Aorta (tissue), 5 donors: ENCODE measurements at places on chromosomes 3 and 15. TPM values are rescaled to one million over a fixed set of nuclear protein-coding genes. Genes with fewer than 3 reads are reported as not detected.

Gene PSTPIP1
- 14.1 TPM for total RNA-seq

Gene CYP1A1
- 2.3 TPM for total RNA-seq

Gene BCL2A1
- total RNA-seq = 7.8 TPM

Gene ELL3
- total RNA-seq = 4.5 TPM

Gene ALAS1
- total RNA-seq = 30.2 TPM

Gene MCF2L2
- total RNA-seq = 1.0 TPM

Gene KIF15
- 0.93 TPM for total RNA-seq

DNA sequence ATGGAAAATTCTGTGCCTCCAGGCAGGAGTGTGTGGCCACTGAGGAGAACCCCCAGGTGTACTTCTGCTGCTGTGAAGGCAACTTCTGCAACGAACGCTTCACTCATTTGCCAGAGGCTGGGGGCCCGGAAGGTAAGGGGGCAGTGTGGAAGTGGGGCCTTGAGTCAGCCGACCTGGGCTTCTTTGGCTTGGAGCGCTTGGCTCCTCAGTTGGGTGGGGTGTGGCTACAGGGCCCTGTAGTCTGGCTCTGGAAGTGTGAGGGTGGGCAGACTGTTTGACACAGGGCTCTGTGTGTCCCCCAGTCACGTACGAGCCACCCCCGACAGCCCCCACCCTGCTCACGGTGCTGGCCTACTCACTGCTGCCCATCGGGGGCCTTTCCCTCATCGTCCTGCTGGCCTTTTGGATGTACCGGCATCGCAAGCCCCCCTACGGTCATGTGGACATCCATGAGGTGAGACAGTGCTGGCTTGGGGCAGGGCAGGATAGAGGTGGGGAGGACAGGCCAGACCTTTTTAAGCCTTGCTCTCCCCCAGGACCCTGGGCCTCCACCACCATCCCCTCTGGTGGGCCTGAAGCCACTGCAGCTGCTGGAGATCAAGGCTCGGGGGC, 18.2 kb upstream of the EXOG start:
- H3K36me3 ChIP-seq = peaks cover 2% of the 10 kb centered on the region
- no peaks in the 10 kb centered on the region for H3K27me3 ChIP-seq

DNA sequence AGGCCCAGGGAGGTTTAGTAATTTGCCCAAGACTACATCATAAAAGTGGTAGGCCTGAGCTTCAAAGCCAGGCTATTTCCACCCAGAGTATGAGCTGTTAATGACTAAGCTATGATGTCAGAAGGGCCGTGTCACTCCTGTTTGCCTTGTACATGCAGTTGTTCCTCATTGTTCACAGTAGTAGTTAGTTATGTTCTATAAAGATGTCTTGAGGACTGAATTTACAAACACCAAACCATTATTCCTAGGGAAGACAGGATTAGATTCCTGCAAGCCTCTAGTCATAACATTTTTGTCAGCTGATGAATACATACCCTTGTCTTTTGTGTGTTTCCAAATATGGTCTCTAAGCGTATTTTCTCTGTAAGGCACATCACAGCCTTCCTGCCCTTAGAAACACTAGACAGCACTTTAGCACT, 20.9 kb upstream of the LARS2 start:
- no peaks in the 10 kb centered on the region for H3K36me3 ChIP-seq
- no peak overlapping the region for H3K27ac ChIP-seq
- DNase-seq = no peak
- H3K4me1 ChIP-seq = no peaks in the 10 kb centered on the region
- no peaks in the 10 kb centered on the region for H3K27me3 ChIP-seq
- no peak overlapping the region for H3K4me3 ChIP-seq

GRCh38 chr3:129001806-129002572, 885 bp downstream of the EFCC1 start:
- DNase-seq = no peak
- H3K36me3 ChIP-seq = no peaks in the 10 kb centered on the region
- H3K27ac ChIP-seq = no peak overlapping the region
- no peaks in the 10 kb centered on the region for H3K4me1 ChIP-seq
- H3K27me3 ChIP-seq = no peaks in the 10 kb centered on the region

GRCh38 chr15:97561529-97561928, 399.0 kb upstream of the ARRDC4 start:
- no peak overlapping the region for H3K27ac ChIP-seq
- no peaks in the 10 kb centered on the region for H3K36me3 ChIP-seq
- DNase-seq = no peak
- H3K27me3 ChIP-seq = no peaks in the 10 kb centered on the region
- no peak overlapping the region for H3K4me3 ChIP-seq

DNA sequence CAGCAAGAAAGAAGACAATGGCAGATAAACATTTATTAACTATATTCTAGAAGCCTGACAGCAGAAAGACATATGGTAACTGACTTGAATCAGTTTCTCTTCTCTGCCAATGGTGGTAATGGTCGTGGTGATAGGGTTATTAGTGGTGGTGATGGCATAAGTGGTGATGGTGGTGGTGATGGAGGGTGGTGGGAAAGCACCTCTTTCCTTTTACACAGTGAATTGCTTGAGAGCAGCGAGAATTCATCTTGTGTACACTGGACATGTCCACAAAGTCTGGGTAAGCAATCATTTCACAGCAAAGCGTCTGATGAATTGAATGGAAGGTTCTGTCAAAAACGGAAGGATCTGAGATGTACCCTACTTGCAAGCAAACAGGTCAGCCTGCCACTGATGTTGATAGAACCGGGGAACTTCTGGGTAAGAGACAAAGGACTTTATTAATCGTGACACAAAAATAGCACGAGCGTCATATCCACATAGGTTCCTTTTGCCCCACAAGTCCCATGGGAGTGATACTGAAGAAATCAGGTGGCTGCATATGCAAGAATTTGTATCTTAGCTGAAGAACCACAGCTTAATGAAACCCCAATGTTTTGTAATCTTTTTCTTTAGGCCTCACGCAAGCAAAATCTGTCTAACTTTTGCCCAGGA, 23.5 kb upstream of the TBC1D5 start:
- H3K4me1 ChIP-seq = no peaks in the 10 kb centered on the region
- DNase-seq = no peak
- H3K36me3 ChIP-seq = no peaks in the 10 kb centered on the region
- no peak overlapping the region for H3K4me3 ChIP-seq
- no peaks in the 10 kb centered on the region for H3K27me3 ChIP-seq

GRCh38 chr15:56307180-56307579, 58.0 kb upstream of the TEX9 start:
- H3K4me1 ChIP-seq = no peaks in the 10 kb centered on the region
- DNase-seq = no peak
- H3K36me3 ChIP-seq = no peaks in the 10 kb centered on the region

DNA sequence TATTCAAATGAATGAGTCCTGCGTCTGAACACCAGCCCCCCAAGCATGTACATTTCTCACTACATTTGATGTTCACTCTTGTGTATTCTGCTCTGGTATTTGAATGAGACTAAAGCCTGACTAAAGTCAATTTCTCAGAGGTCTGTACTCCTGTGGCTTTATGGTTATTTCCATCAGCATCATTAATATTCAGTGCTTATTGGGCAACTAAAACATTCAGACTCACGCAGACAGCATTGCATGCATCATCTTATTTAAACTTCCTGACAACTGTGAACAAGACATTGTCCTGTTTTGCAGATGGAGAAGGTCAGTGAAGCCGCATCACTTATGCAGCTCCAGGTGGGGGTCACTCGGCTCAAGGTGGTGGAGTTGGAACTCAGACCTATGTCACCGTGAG, 11.1 kb downstream of the CEMIP start:
- H3K27me3 ChIP-seq = no peaks in the 10 kb centered on the region
- H3K27ac ChIP-seq = no peak overlapping the region
- no peaks in the 10 kb centered on the region for H3K4me1 ChIP-seq

DNA sequence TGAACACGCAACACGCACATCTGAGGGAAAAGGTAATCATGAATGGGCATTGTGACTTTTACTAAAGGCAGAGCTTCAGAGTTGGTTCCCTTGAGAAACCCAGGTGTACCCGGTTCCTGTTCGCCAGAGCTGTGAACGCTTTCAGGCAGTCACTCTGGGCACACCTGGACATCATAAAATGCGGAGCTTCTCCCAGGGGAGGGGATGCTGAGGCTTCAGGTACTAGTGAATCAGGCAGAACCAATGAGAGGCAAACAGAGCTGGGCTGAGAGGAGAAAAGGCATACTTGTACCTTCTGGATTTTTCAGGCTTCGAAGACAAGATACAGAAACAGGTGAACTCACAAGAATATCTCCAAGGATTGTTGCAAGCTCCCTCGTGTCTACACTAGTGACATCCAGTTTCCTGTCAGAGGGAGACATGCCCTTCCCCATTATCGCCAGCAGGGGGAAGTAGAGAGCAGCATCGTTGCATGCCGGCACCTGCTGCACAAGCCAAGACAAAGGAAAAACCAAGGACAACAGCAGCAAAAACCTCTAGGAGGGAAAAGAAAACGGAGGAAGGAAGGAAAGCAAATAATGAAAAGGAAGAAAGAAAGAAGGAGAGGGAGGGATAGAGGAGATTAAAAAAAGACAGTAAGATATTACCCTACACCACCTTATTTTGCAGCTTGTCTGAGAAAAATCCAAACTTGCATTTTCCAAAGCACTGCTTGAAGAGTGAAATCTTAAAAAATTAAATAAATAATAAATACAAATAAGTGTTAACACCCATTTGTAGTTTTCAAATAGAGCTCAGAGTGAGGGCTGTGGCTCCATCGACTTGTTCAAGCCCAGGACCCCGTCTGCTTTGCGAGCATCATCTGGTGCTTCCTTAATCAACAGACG, 2.0 kb downstream of the AHSG start:
- H3K4me3 ChIP-seq = no peak overlapping the region
- no peaks in the 10 kb centered on the region for H3K27me3 ChIP-seq
- DNase-seq = peak; percentile 89
- H3K36me3 ChIP-seq = no peaks in the 10 kb centered on the region
- no peak overlapping the region for H3K27ac ChIP-seq

- no peak overlapping the region for H3K27ac ChIP-seq
- H3K4me3 ChIP-seq = no peak overlapping the region
- H3K4me1 ChIP-seq = no peaks in the 10 kb centered on the region
- H3K36me3 ChIP-seq = no peaks in the 10 kb centered on the region
- DNase-seq = no peak
These were observed 340.6 kb downstream of the FEZF2 start for GRCh38 chr3:62032738-62033137.

- no peaks in the 10 kb centered on the region for H3K36me3 ChIP-seq
- DNase-seq = peak; percentile 94
- H3K27me3 ChIP-seq = no peaks in the 10 kb centered on the region
- H3K4me1 ChIP-seq = no peaks in the 10 kb centered on the region
- H3K4me3 ChIP-seq = peak overlapping the region; percentile 24
- H3K27ac ChIP-seq = no peak overlapping the region
These were observed 5.0 kb downstream of the GATA2 start for GRCh38 chr3:128487813-128488635.

GRCh38 chr3:99366663-99367429, 271.5 kb upstream of the COL8A1 start:
- no peak for DNase-seq
- no peak overlapping the region for H3K27ac ChIP-seq
- no peak overlapping the region for H3K4me3 ChIP-seq
- no peaks in the 10 kb centered on the region for H3K27me3 ChIP-seq

DNA sequence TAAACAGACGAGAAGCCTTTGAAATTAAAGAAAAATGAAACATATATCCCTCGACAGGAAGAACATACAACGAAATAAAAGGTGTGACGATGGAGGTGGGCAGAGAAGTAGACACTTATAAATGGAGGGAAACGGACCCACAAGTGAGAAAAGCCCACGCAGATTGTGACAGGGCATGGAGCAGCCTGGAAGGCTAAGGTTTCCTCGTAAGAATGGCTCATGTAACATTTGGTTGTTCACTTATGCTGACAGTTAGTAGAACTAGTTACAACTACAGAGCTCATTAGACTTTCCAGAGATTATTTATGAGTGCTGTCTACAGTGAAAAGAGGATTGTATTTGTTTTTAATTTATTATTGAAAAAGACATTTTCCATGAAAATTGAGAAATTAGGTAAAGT, 82.6 kb downstream of the NR1I2 start:
- no peak overlapping the region for H3K4me3 ChIP-seq
- H3K4me1 ChIP-seq = no peaks in the 10 kb centered on the region
- no peaks in the 10 kb centered on the region for H3K36me3 ChIP-seq
- no peak for DNase-seq

DNA sequence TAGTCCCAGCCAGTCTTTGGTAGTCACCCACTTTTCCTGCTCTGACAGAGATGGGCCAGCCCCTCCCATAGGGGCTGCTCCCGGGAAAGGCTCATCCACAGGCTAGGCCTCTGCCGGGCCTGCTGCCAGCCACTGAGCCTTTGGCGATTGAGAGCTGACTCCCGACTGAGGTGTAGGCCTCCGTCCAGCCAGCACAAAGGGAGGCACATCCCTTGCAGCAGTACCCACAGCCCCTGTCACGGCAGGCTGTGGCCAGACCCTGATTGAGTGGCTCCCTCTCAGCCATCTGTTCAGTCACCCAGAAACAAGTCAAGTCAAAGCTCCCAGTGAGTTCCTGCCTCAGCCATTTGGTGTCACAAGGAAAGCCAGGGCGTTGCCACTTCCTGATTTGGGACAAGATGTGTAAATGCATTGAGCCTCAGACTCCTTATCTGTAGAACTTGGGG, 6.2 kb upstream of the PAK6 start:
- H3K27me3 ChIP-seq = no peaks in the 10 kb centered on the region
- no peak overlapping the region for H3K27ac ChIP-seq
- H3K36me3 ChIP-seq = no peaks in the 10 kb centered on the region
- no peak overlapping the region for H3K4me3 ChIP-seq
- H3K4me1 ChIP-seq = no peaks in the 10 kb centered on the region

- no peaks in the 10 kb centered on the region for H3K27me3 ChIP-seq
- H3K27ac ChIP-seq = no peak overlapping the region
- no peaks in the 10 kb centered on the region for H3K4me1 ChIP-seq
- no peak overlapping the region for H3K4me3 ChIP-seq
- H3K36me3 ChIP-seq = no peaks in the 10 kb centered on the region
- peak; percentile 9 for DNase-seq
These were observed 7.2 kb downstream of the SEMA4B start for GRCh38 chr15:90208356-90208755.

DNA sequence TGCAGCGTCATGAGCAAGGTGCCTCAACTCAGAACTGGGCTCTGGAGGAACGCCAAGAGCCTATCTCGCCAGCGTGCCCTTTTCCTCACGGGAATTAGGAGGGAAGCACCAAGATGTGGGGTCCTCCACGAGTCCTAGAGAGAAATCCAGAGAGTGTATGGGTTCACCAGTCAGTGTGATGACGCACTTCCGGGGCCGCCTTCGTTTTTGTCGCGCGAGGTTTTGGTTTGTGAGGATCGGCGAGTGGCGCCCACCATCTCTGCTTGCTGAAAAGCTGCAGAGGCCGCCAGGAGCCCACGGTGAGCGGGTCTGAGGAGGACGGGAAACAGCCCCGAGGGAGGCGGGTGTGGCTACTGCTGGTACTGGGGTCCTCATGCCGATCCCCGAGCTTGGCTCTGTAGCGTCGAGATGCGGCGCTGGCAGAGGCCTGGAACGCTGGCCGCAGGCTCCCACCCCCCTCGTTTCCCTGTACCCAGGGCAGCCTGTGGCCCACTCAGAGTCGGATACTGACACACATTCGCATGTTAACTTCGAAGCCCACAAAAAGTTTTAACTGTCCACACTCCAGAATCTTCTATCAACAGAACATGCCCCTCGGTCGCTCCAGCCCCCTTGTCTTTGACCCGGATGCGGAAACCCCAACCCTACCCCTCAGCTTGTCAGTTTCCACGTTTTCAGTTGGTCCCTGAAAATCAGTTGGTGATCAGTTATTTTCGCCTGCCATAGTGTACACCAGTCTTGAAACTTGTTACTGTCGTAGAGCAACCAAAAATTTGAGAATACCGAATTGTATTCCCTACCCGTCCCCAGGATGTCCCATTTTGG, 30.4 kb downstream of the ZNF662 start:
- peak; percentile 86 for DNase-seq
- peaks cover 1% of the 10 kb centered on the region for H3K36me3 ChIP-seq
- no peaks in the 10 kb centered on the region for H3K4me1 ChIP-seq
- no peak overlapping the region for H3K27ac ChIP-seq

GRCh38 chr15:51750792-51751696, at the start of gene TMOD2:
TMOD2 (plus strand) TSS chr15:51751597; CDS start chr15:51766442, 14,845 bp downstream.
- H3K27me3 ChIP-seq = no peaks in the 10 kb centered on the region
- H3K36me3 ChIP-seq = no peaks in the 10 kb centered on the region
- H3K27ac ChIP-seq = no peak within 1 kb of the TSS
- H3K4me1 ChIP-seq = no peaks in the 10 kb centered on the region
- peak; percentile 81 for DNase-seq
